GM23248 (cell line): ENCODE measurements at places on chromosomes 13 and 19. TPM values are rescaled to one million over a fixed set of nuclear protein-coding genes. Genes with fewer than 3 reads are reported as not detected.

Gene SULT2A1
- not detected in 2 replicates for total RNA-seq

Gene KLK3
- not detected in 2 replicates for total RNA-seq

Gene CBY2
- not detected in 2 replicates for total RNA-seq

Gene NPAS1
- total RNA-seq: 8.6 and 10.6 TPM in 2 replicates

Gene TNFSF9
- 0.22 and 1.1 TPM in 2 replicates for total RNA-seq

Gene STOML3
- not detected in 2 replicates for total RNA-seq

Gene CDC37
- 268 and 301 TPM in 2 replicates for total RNA-seq

DNA sequence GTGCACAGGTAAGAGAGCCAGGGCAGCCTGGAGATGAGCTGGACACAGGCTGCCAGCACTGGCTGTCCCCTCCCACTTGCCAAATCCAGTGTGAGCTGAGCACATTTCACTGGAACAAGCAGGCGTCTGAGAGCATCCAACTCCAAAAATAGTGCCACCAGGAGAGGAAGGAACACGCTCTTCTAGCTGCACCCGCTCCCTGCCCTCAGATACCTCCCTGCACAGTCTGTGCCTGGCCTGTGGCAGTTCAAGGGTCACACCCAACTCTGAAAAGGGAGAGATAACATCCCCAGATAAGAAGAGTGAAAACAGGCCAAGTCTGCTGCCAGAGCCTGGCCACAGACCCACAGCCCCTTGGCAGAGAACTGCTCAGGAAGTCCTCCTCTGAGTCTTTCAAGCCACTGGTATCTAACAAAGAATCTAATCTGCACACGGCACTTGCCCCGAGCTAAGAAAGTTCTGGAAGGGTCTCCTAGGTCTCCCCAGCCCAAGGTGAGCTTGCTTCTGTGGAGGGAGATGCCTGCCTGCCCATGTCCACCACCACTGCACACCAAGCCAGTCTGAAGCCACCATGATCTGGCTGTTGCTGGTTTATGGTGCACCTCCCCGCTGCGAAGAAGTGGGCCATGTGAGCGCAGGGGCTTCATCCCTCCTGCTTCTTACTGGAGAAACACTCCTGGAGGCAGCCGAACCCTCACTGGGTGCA lies 14.7 kb downstream of the ELL start:
- no peak for DNase-seq

- no peak for DNase-seq
Measured at GRCh38 chr13:106367361-106367971, 168.0 kb downstream of the EFNB2 start.

- no peak for DNase-seq
Measured at GRCh38 chr13:111905609-111905945, 161.4 kb upstream of the SOX1 start.

DNA sequence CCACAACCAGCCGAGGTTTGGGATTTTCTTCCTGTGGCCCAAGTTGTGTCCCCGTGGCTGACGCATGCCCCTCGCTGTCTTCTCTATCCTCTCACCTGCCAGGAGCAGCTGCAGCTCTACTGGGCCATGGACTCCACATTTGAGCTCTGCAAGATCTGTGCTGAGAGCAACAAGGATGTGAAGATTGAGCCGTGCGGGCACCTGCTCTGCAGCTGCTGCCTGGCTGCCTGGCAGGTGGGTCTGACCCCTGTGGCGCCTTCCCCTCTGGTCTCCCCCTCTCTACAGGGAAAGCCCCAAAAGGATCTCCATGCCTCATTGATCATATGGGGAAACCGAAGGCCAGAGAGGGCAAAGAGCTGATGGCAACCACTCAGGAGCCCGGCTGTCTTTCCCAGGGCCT lies 14.6 kb downstream of the CBLC start:
- no peak for DNase-seq

- DNase-seq: no peak
Measured at GRCh38 chr19:49863935-49864320, 3.4 kb downstream of the PNKP start.

DNA sequence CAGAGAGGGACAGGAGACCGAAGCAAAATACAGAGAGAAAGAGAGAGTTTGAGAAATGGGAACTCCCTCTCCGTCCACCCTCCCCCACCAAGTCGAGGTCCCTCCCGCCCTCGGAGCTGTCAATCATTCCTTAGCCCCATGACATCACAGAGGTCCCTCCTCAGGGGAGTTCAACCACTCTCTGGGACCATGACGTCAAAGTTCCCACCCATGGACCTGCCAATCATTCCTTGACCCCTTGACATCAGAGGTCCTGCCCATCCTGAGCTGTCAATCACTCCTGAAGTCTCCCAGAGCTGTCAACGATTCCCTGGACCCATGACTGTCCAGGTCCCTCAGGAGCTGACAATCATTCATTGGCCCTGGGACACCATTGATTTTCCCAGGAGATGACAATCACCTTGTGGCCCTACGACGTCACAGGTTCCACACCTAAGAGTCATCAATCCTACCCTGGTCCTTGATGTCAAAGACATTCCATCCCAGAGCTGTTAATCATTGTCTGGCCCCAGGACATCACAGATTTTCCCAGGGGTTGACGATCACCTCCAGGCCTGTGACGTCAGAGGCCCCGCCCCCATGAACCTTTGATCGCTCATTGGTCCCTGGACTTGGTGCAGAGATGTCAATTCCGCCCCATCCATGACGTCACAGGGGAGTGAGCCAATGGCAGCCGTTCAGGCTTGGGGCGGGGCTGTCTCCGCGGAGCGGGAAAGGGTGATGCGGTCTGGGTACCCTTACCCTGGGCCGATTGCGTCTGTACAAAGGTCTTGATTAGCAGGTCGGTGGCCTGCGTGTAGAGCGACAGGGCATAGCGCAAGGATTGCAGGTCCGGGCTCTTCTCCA lies 61.7 kb downstream of the COLGALT1 start:
- peak; percentile 30 for DNase-seq

GRCh38 chr13:75829830-75830229 lies 193.7 kb downstream of the LMO7 start:
- DNase-seq: peak; percentile 36

DNA sequence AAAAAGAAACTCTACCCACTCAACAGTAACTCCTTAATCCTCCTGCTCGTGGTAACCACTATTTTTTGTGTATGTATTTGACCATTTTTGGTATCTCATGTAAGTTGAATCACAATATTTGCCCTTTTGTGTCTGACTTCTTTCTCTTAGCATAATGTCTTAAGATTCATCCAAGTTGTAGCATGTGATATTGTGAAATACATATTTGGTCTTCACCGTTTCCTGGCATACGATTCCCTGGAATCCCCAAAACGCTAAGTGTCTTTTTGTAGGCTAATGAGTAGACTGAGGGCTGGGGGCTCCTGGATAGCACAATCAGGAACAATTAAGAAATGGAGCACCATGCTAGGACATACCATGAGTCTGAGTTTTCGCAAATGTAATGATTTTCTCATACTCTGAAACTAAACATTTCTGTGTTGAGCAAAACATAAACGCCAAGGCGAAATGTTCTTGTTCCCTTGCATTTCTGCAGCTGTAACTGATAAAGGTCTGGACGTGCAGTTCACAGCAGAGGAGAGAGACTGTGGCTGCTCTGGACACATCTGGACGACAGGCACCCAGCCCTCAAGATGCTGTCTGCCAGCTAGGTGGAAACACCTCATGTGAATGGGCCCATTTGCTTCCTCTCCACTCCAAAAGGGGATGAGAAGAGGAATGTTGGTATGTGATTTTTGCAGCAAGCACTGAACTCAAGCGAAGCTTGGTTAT lies 38.4 kb downstream of the BRD4 start:
- DNase-seq: peak; percentile 63

DNA sequence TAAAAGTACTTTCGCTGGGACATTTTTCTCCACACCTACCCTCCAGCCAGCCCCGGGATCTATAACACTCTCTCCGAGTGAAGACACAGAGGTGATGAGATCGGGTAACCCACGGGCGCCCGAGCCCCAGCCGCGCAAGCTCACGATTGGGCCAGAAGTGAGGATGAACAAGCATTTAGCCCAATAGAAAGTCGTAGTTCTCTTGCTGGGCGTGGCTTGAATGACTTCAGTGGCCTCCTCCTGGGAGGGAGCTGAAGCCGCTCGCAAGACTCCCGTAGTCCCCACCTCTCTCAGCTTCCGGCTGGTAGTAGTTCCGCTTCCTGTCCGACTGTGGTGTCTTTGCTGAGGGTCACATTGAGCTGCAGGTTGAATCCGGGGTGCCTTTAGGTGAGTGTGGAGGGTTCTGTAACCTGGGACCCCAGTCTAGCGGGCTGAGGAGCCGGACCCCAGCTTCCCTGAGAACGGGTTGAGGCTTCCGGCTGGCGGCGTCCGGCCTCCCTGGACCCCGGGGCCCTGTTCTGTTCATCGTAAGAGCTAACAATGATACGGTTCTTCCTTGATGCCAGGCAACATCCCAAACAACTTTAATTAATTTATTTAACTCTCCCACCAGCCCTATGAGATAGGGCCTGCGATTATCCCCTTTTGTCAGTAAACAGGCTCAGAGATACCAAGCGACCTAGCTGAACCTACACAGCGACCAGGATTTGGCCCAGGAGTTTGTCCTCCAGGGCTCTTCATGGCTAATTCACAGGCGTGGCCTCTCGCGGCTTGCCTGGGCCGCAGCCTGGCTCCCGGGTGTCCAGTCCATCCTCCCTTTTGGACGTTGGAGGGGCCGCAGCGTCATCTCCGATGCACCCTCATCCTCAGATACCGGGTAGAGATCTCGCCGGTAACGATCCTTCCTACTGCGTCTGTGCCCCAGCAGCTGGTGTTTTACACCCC lies at the start of gene COX6B1:
Gene COX6B1, plus strand, starts transcription at position 307 of the 945 bp plus-strand sequence. CDS start 2,921 bp downstream, outside the sequence.
- peak; percentile 99 for DNase-seq

DNA sequence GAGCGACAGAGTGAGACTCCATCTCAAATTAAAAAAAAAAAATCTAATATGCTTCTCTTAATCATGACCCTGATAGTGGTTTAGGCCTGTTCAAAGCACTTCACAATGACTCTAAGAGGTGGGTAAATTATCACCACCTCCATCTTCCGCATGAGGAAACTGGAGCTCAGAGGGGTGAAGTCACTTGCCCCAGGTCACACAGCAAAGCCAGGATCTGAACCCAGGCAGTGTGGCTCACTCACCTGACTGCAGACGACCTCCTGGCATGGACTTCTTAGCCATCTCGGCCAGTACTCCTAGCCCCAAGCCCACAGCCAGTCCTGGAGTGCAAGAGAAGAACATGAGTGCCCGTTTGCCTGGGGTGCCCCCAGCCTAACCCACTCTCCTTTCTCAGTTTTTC lies 6.9 kb downstream of the COQ8B start:
- DNase-seq: no peak

DNA sequence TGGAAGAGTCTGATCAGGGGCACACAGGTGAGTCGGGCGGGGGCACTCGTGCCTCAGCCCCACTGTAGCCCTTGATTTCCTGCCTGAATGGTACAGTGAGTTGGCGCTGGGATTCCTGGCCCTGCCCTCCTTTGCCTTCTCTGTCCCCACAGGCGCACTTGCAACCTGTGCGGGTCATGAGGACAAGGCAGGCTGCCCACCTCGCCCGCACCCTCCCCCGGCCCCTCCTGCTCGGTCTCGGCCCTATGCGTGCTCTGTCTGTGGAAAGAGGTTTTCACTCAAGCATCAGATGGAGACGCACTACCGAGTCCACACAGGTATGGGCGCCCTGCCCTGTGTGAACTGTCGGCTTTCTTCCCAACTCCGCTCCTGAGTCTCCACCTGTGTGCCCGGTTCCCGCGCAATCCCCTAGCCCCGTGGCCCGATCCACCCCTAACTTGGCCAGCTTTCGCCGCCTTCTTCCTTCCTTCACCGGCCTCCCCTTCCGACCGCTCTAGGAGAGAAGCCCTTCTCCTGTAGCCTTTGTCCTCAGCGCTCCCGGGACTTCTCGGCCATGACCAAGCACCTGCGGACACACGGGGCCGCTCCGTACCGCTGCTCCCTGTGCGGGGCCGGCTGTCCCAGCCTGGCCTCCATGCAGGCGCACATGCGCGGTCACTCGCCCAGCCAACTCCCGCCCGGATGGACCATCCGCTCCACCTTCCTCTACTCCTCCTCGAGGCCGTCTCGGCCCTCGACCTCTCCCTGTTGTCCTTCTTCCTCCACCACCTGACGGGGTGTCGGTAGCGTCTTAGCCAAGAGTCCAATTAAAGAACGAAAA lies 1.6 kb upstream of the KMT2B start:
- DNase-seq: peak; percentile 71

DNA sequence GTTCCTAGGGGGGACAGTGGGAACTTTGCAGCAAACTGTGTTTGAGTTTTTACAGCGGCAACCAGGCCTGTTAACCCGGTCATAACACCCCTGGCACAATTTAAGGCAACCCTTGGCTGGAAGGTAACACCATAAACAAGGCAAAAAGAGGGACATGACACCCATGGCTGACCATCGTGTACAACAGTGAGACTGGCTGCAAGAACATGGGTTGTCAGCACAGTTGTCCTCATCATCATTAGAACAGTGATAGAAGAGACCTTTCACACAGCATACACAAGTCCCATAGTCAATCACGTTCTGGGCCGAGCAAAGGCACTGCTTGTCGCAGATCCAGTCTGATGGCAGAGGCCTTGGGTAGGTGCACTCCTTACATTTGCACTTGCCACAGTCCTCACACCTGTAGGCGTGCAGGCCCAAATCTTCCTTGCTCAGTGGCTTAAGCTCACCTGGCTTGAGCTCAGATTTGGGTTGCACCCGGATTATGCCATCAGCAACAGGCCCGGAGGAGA lies 4.1 kb downstream of the SPRY2 start:
- DNase-seq: peak; percentile 17

DNA sequence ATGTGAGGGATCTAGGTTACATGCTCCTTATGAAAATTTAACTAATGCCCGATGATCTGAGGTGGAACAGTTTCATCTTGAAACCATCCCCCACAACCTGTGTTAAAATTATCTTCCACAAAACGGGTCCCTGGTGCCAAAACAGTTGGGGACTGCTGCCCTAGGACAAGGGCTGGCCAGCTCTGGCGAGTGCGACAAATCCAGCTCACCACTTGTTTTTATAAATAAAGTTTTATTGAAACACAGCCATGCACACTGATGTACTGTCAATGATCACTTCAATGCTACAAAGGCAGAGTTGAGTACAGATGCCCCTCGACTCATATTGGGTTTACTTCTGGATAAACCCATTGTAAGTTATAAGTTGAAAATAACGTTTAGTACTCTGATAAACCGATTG lies 235.3 kb downstream of the ATP8A2 start:
- DNase-seq: no peak

- no peak for DNase-seq
Measured at GRCh38 chr13:38519229-38519911, 167.5 kb upstream of the FREM2 start.

- peak; percentile 33 for DNase-seq
Measured at GRCh38 chr13:109919715-109920375, 133.5 kb upstream of the IRS2 start.

- peak; percentile 32 for DNase-seq
Measured at GRCh38 chr19:42683917-42684513, 56.3 kb downstream of the PSG3 start.

DNA sequence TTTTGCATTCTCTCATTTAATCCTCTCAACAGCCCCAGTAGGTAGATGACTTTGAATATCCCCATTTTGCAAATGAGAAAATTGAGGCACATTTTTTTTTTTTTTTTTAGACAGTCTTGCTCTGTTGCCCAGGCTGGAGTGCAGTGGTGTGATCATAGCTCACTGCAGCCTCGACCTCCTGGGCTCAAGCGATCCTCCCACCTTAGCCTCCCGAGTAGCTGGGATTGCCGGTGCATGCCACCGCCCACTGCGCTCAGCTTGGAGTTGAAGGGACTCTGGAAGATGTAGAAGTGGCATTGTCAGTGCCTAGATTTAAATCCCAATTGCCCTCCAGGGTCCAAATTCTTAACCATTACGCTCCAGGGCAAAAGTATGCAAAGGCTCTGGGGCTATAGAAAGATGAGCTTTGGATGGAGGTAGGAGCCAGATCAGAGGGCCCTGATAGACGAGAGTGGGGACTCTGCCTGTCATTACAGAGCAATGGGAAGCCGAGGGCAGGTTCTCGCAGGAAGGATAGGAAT lies 813 bp upstream of the MCOLN1 start:
- no peak for DNase-seq
